Peyer's patch (tissue), 4 donors: ENCODE measurements at places on chromosomes 2 and 18. TPM values are rescaled to one million over a fixed set of nuclear protein-coding genes. Genes with fewer than 3 reads are reported as not detected.

OSBPL6 gene
- total RNA-seq, result 3.4 TPM

ANO7 gene
- total RNA-seq, result 188 TPM

SLC8A1 gene
- total RNA-seq, result 51.2 TPM

GULP1 gene
- total RNA-seq, result 18.8 TPM

KCTD18 gene
- total RNA-seq, result 33.0 TPM

ST6GAL2 gene
- total RNA-seq, result 0.27 TPM

GALNT13 gene
- total RNA-seq, result 1.6 TPM

SLC9A2 gene
- 19.8 TPM for total RNA-seq

CCBE1 gene
- total RNA-seq, result 0.18 TPM

SAG gene
- not detected for total RNA-seq

CREG2 gene
- not detected for total RNA-seq

LYPD6 gene
- total RNA-seq, result 0.85 TPM

DNA sequence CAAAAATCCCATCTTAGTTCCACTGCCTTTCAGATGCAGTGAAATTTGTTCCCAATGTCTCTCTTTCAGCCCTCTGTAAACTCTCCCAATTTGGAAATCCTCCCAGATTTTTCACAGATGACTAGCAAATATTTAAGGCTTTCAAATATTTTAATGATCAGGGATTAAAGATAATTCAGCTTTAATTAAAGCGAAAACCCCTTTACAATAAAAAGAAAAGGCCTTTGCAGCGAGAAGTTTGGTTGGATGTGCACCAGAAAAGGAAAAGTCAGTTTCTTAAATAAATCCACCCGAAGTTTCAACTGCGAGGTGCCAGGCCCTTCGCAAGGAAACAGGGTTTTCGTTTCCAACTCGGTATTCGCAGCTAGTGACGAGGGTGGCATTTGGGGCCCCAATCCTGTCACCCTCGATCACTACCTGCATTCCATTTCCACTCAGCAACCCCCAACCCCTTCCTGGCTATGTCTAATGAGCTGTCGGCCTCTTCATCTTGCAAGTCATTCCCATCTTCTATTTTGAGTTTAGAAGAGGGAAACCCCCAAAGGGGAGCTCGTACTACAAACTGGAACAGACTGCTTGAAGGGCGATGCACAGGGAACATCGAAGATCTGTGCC is 1.5 kb downstream of the RAX start:
- DNase-seq, result no peak
- no peak overlapping the region for H3K27ac ChIP-seq
- no peaks in the 10 kb centered on the region for H3K36me3 ChIP-seq
- H3K4me1 ChIP-seq, result peaks cover 3% of the 10 kb centered on the region
- no peak overlapping the region for H3K4me3 ChIP-seq

DNA sequence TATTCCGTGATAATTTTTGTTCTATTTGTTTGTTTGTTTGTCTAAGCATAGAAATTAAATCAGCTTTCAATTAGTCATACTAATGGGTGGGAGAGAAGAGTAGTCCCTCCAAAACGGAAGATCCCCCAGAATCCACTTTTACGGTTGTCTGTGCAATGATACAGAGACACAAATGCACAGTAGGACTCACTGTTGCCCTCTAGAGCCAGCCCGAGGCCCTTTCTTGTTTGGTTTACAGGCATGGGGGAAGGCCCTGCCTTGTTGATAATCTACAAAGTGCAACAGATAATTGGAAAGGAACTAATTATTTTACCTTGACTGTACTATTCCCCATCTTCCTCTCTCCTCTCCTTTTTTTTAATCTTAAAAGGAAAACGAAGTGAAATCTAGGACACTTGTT is 121.1 kb downstream of the ACOXL start:
- no peaks in the 10 kb centered on the region for H3K4me1 ChIP-seq
- H3K36me3 ChIP-seq, result no peaks in the 10 kb centered on the region
- no peak overlapping the region for H3K4me3 ChIP-seq
- no peaks in the 10 kb centered on the region for H3K27me3 ChIP-seq

- H3K4me1 ChIP-seq, result no peaks in the 10 kb centered on the region
- DNase-seq, result no peak
- peaks cover 2% of the 10 kb centered on the region for H3K36me3 ChIP-seq
- no peak overlapping the region for H3K4me3 ChIP-seq
These were observed 264.9 kb downstream of the ALPK2 start for GRCh38 chr18:58363767-58364540.

DNA sequence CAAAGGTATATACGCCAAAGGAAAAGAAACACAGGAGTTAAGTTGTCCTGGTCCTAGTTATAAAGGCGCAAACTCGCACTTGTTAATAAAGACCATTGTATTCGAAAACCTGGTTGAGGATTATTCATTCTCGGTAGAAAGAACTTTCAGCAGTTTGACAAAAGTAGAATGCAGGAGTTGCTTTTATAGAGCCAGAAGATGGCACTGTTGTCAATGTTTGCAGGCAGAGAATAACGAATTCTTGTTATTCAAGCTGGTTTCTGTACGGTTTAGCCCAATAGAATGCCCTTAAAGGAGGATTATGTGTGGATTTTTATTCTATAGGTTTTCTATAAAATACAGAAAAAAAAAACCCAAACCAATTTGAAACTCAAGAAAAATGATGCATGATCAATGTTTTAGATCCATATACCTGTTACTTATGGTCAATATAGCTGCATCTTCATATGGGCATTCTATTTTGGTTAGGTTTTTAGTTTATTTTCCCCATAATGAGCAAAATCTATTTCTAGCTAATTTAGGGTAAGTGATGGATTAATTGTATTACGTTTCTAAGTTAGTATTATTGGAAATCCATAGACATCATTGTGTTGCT is 510.3 kb downstream of the PLCL1 start:
- no peaks in the 10 kb centered on the region for H3K27me3 ChIP-seq
- no peaks in the 10 kb centered on the region for H3K36me3 ChIP-seq
- H3K27ac ChIP-seq, result no peak overlapping the region

GRCh38 chr2:142840436-142840835 is 37.0 kb upstream of the KYNU start:
- H3K27me3 ChIP-seq, result no peaks in the 10 kb centered on the region
- no peaks in the 10 kb centered on the region for H3K36me3 ChIP-seq
- no peak overlapping the region for H3K4me3 ChIP-seq
- no peaks in the 10 kb centered on the region for H3K4me1 ChIP-seq

GRCh38 chr18:8142131-8142711 is 467.0 kb upstream of the RAB12 start:
- no peak for DNase-seq
- H3K27me3 ChIP-seq, result no peaks in the 10 kb centered on the region
- no peak overlapping the region for H3K27ac ChIP-seq
- no peaks in the 10 kb centered on the region for H3K4me1 ChIP-seq
- H3K4me3 ChIP-seq, result no peak overlapping the region
- H3K36me3 ChIP-seq, result no peaks in the 10 kb centered on the region

DNA sequence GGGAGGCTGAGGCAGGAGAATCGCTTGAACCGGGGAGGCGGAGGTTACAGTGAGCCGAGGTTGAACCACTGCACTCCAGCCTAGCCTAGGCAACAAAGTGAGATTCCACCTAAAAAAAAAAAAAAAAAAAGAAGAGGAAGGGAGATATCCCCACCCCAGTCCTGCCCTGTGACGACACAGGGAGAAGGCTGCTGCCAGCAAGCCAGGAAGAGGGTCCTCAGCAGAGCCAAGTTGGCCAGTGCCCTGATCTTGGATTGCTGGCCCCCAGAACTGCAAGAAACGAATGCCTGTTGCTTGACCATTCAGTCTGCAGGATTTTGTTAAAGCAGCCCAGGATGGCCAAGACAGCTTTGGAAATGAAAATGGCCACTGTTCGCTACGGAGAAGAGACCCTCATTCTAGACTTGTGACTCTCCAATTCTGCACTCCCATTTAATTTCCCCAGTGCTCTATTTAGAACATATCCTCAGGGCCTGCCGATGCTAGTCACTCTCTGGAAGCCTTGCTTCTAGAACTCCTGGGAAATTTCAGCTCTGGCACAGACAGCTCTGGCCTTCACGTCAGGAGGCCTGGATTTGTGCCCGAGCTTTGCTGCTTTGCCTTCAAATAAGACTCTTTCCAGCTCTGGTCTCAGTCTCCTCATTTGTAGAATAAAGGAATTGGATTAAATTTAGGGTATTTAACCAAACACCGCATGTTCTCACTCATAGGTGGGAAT is 15.7 kb upstream of the AMMECR1L start:
- H3K27me3 ChIP-seq, result no peaks in the 10 kb centered on the region
- no peak for DNase-seq
- no peak overlapping the region for H3K4me3 ChIP-seq
- H3K4me1 ChIP-seq, result no peaks in the 10 kb centered on the region

DNA sequence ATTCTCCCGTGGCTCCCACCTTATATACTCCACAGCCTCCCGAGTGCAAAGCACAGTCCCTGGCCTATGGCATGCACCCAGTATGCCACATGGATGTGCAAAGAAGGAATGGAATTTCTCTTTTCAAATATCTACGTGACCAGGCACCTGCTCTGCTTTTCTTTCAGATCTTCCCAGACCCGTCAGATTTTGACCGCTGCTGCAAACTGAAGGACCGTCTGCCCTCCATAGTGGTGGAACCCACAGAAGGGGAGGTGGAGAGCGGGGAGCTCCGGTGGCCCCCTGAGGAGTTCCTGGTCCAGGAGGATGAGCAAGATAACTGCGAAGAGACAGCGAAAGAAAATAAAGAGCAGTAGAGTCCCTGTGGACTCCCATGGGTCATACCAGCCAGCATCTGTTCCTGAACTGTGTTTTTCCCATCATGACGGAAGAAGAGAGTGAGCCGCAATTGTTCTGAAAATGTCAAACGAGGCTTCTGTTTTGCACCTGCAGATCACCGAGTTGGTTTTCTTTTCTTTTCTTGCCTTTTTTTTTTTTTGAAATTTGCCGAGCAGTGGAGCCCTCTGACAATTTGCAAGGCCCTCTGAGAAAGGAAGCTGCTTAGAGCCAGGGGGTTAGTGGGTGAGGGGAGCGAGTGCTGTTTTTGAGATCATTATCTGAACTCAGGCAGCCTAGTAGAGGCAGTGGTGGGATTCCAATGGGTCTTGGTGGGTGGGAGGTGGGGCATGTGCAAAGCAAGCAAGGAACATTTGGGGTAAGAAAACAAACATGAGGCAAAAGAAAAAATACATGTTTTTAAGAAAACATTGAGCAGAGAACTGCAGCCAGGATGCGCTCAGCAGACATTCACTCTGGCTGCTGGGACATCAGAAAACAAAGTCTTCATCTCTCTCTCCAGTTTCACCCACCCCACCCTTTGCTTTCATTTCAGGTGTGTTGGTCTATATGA is 26.2 kb downstream of the LBH start:
- H3K4me3 ChIP-seq, result no peak overlapping the region
- H3K27ac ChIP-seq, result no peak overlapping the region
- DNase-seq, result no peak
- no peaks in the 10 kb centered on the region for H3K4me1 ChIP-seq

DNA sequence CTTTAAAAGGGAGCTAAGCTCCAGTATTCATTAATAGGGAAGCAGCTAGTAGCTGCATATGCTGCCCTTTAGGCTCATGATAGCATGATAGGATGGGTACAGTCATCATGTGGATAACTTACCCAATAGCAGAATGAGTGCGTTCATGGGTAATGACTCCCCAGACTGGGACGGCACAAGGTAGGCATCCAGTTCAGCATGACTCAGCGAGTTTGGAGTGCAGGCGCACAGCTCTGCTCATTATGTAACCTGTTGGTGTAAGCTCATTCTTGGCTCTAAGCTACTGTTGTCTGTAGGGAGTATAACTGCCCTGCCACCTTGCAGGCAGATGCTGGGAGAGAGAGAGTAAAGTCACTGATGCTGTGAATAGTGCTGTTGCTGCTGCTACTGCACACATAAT is 209.2 kb upstream of the SYT4 start:
- no peaks in the 10 kb centered on the region for H3K27me3 ChIP-seq
- H3K27ac ChIP-seq, result no peak overlapping the region
- H3K4me1 ChIP-seq, result no peaks in the 10 kb centered on the region
- no peaks in the 10 kb centered on the region for H3K36me3 ChIP-seq
- no peak overlapping the region for H3K4me3 ChIP-seq

GRCh38 chr2:96815326-96816126 is 542 bp upstream of the CNNM3 start:
- H3K4me1 ChIP-seq, result peaks cover 71% of the 10 kb centered on the region
- DNase-seq, result peak; percentile 51
- no peaks in the 10 kb centered on the region for H3K36me3 ChIP-seq
- peak overlapping the region; percentile 86 for H3K4me3 ChIP-seq
- H3K27ac ChIP-seq, result peak overlapping the region; percentile 92
- H3K27me3 ChIP-seq, result no peaks in the 10 kb centered on the region

GRCh38 chr18:55275039-55275901 is 312.7 kb downstream of the TCF4 start:
- no peak overlapping the region for H3K27ac ChIP-seq
- H3K36me3 ChIP-seq, result no peaks in the 10 kb centered on the region
- DNase-seq, result no peak
- no peaks in the 10 kb centered on the region for H3K4me1 ChIP-seq
- H3K27me3 ChIP-seq, result no peaks in the 10 kb centered on the region
- H3K4me3 ChIP-seq, result no peak overlapping the region

GRCh38 chr2:231920366-231920765 is 5.8 kb downstream of the NPPC start:
- H3K27ac ChIP-seq, result no peak overlapping the region
- H3K4me1 ChIP-seq, result peaks cover under 1% of the 10 kb centered on the region
- DNase-seq, result no peak

- H3K36me3 ChIP-seq, result no peaks in the 10 kb centered on the region
- H3K4me3 ChIP-seq, result no peak overlapping the region
- H3K4me1 ChIP-seq, result peaks cover 15% of the 10 kb centered on the region
- DNase-seq, result no peak
These were observed 183.5 kb downstream of the AGAP1 start for GRCh38 chr2:235677276-235677788.

- H3K27me3 ChIP-seq, result no peaks in the 10 kb centered on the region
- no peaks in the 10 kb centered on the region for H3K4me1 ChIP-seq
- H3K4me3 ChIP-seq, result no peak overlapping the region
- peaks cover 9% of the 10 kb centered on the region for H3K36me3 ChIP-seq
These were observed 142.2 kb downstream of the SATB2 start for GRCh38 chr2:199315299-199316179.

DNA sequence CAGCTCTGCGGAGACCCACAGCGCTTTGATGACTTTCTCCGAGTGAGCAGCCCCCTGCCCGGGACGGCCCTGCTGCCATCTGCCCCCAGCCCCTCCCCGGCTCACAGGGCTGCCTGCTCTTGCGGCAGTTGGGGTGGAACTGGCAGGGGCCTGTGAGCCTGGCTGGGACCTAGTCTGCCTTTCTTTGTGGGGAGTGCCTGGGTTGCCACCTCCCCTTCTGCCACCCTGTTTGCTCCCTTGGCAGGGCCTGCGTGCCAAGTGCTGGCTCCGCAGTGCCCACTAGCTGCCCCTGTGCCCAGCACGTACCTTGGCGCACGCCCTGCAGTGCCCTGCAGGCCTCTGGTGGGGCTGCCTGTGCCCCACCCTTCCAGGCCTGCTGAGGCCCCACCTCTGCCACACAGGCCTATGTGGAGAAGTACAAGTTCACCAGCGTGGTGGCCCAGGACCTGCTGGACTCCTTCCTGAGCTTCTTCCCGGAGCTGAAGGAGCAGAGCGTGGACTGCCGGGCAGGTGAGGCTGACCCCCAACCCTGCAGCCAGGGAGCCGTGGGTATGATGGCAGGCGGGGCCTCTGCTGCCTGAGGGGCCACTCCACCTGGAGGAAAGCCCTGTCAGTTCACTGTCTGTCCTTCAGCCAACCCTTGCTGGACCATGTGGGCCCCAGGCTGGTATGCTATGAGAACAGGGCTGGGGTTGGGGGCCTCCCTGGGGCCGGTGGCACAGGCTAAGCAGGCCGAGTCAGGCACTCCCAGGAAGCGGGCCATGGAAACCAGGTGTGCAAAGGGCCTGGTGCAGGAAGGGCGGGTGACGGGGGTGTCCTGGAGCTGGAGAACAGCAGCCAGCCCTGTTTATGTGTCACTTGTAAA is 7.0 kb downstream of the RNPEPL1 start:
- DNase-seq, result no peak
- H3K4me1 ChIP-seq, result peaks cover 22% of the 10 kb centered on the region
- H3K27me3 ChIP-seq, result no peaks in the 10 kb centered on the region
- H3K27ac ChIP-seq, result no peak overlapping the region
